ENCODE measurements at places on chromosomes 1 and 21.

DNA sequence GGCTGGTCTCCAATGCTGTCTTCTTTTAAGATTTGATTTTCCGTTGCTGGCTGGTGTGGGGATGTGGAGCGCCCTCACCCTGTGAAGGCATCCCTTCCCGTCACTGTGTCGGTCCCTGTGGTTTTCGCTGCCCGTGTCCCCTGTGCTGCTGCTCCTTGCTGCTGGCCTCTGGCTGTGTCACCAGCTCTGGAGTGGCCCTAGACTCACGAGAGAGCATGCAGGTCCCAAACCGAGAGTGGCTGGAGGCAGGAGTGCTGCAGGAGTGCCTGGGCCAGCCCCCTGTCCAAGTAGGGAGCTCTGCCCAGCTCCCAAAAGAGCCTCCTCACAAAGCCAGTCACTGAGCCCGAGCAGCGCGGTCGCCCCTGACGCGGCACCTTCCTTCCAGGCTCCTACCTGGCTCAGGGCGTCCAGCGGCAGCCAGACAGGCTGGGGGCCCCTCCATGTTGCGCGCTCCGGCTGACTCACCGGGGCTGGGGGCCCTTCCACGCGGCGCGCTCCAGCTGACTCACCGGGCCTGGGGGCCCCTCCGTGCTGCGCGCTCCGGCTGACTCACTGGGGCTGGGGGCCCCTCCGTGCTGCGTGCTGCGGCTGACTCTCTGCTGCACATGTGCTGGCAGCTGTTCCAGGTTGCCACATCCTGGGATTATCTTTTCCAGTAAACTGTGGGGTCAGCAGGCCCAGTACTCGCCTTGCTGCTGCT lies 106.7 kb upstream of the COL6A1 start:
- DNase-seq = no peak

- DNase-seq = no peak
Observed at GRCh38 chr1:37464443-37464842, 9.9 kb upstream of the ZC3H12A start.

DNA sequence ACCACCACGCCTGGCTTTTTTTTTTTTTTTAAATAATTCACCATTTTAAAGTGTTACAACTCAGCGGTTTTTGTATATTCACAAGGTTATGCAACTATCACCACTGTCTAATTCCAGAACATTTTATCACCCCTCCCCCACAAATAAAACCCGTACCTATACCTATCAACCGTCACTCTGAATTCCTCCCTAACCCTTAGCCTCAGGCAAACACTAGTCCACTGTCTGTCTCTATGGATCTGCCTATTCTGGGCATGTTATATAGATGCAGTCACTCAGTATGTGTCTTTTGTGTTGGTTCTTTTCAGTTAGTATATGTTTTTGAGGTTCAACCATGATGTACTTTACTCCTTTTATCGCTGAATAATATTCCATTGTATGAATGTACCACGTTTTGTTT lies 19.3 kb upstream of the GRHL3 start:
- DNase-seq = no peak

- peak; percentile 68 for DNase-seq
Observed at GRCh38 chr21:37072274-37072987, 440 bp downstream of the PIGP start.

- no peak for DNase-seq
Observed at GRCh38 chr1:44424747-44425146, 19.7 kb downstream of the RNF220 start.

- no peak for DNase-seq
Observed at GRCh38 chr1:84998642-84999280, 1.8 kb upstream of the MCOLN2 start.

- DNase-seq = no peak
Observed at GRCh38 chr1:218495931-218496330, 150.8 kb downstream of the TGFB2 start.

DNA sequence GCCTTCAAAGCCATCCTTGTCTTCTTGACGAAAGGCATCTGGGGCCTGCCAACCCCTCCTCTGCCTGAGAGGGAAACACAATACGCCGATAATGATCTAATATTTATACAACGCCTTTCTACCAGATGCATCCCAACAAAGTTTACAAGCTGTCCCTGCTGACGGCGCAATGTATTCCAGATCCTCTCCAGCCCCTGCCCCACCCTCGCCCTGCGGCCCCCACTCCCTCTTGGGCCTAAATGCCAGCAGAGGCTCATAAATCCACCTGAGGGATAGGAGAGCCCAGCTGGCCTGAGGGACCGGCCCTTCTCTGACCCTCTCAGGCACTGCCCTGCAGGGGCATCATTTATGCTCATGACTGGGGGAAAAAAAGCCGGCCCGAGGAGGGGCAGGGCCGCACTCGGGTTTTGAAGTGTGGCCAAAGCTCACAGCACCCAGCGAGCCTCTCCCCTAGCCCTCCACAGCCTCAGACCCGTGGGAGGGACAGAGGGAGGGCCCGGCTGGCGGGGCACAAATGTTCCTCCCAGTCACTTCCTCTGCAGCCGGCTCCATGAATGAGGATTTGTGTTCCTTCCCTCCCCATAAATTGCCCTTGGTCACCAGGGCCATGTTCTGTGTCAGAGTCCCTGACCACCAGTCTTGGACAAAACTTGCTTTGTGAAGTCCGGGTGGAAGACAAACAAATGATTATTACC lies 140.3 kb downstream of the FOXD2 start:
- DNase-seq = peak; percentile 100

- DNase-seq = no peak
Observed at GRCh38 chr1:61626816-61627215, 98.1 kb downstream of the TM2D1 start.

DNA sequence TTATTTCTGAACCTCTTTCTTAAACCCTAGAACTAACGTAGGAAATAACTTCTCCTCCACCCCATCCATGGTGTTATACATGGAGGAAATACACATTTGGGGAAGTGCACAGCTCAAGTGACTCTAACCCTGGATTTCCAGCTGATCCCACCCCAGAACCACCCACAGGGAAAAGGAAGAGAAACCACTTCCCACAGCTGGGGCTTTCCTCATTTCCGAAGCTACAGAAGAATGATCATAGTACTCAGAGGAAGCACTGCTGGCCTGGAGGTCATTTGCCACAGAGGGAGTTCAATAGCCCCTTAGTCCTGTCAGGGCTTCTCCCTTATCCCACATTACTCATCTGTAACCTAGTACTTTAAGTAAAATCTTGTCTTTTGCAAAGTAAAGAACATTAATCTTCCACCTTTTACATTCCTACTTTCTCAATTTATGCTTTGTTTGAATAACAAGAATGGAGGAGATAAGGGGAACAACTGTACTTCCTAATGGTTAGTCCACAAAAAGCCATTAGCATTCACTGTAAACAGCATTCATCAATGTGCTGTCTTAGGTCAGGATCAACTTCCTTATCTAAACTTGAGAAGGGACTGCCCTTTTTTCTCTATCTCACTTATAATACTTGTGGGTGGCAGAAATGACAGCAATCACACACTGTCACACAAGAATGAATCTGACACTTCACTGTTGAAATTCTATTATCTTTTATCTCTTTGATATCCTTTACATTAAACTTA lies 63.0 kb upstream of the RGS1 start:
- DNase-seq = no peak

DNA sequence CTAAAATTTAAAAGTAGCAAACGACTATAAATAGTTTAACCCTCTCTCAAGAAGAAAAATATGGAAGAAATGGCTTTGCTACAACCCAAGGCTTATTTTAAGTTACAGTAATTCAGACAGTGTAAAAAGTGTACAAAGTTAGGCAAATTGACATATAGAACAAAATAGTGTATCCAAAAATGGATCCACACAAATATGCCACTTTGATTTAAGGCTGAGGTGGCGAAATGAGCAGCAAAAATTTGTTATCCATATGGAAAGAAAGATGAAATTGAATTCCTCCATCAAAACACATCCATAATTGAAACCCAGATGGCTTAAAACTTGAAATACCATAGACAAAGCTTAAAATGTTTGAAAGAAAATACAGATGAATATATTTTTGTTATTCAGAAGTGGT lies 540.8 kb downstream of the BRINP3 start:
- no peak for DNase-seq

GRCh38 chr21:26042181-26042876 lies 128.2 kb downstream of the APP start:
- no peak for DNase-seq

GRCh38 chr1:12384836-12385456 lies 155.1 kb downstream of the VPS13D start:
- DNase-seq = no peak

- DNase-seq = peak; percentile 77
Observed at GRCh38 chr1:214503553-214503952, 47.8 kb downstream of the PTPN14 start.

DNA sequence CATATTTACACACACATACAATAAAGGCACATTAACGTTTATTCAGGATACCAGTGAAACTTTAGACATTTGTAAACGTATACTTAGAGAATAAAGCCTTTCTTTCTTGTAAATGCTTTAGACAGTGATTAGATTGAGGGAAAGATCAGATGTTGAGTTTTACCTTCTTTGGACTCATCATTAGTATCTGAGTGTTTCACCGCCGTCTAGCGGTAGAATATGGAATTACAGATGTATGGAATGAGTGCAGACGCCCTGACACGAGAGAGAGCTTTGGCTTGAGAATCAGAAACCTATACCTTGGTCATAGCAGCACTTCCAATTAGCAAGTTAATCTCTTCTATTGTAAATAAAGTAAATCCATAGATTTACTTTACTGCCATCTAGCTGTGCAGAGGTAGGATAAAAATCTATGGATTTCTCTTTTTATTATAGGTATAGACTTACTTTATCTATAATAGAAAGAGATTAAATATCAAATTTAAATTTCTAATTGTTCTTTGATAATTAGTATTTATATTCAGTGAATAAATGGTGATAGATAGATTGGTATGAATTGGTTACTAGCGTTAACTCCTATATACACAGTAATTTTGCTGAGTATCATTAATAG lies 12.6 kb downstream of the FLG2 start:
- peak; percentile 53 for DNase-seq

DNA sequence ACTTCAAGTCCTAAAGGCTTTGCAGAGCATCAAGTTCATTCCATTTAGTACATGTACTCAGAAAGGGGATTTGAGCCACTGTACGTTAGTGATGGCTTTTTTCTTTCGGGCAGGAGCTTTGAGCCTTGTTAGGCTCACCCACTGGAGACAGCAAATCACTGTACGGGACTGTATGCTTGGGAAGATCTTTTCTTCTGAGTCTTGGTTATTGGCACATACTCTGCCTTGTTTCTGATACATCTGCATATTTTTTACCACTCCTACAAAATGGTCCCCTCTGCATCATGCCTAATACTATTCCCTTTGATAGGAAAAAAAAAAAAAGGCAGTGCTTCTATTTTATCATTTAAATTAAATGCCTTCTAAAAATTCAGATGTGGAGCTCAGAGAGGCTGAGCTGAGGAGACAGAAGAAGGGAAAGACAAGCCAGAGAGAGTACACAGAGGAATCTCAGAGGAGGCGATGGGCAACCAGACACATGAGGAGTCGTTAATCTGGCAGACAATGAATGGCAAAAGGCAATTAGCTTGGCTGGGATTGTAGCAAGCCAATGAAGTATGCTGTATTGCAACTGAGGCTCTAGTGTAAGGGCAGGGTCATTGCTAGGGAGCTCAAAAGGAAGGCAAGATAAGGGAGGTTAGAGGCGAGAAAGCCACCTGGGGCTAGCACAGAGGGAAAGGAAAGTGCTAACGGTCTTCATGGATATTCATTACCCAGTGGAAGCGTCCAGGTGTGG lies 39.4 kb downstream of the PHC2 start:
- DNase-seq = no peak

DNA sequence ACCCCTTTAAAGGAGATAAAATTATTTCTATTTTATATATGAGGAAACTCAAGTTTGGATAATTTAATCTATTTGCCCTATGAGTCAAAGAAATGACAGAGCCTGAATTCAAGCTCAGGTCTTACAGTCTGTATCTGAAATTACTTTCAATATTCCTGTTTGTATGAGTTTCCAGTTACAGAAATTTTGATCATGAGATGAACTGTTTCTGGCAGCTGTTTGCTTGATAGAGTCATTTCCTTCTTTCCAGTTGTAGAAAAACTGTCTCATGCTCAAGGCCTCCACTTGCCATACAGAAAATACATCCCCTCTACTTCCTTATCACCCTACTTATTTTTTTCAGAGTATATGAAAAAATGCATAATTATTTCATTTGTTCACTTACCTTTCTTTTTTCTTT lies 87.6 kb downstream of the PTPRC start:
- DNase-seq = no peak

- no peak for DNase-seq
Observed at GRCh38 chr1:170461291-170461747, 70.6 kb upstream of the GORAB start.

DNA sequence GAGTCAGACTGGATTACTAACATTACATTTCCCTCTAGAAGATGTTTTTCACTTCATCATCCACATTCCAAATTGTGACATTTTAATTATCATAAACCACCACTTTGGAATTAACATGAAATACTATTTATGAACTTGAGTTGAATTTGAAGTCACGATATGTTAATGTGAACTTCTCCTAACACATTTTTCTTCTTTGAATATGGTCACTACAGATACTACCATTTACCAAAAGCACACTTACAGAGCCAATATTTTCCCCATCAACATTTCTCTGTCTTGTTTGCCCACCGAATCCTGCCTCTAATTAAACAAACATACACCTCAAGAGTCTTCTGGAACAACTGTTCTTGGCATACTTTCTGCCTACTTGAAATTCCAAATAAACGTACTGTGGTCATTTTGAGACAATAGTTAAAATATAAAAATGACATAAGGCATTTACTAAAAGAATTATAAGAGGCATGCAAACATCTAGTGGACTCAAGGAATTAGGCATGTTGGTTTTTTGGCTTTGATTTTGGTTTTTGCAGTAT lies 177.4 kb downstream of the AKT3 start:
- DNase-seq = no peak

- DNase-seq = no peak
Observed at GRCh38 chr1:185601189-185601588, 133.0 kb upstream of the HMCN1 start.

DNA sequence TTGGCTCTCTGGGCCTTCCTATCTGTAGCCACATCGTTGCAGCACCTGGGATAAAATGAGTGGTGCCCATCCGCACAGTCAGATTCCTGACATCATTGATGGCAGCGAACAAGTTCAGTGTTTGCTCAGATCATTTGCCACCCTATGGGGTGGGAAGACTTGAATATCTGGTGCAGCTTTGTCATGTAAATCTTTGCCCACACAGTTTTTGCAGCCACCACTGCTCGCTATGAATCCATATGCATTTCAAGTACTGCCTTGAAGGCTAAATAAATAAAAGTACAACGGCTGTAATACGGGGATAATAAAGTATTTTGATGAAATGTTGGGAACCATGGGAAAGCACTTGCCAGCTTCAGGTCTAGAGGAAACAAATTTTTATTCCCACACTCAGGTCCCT lies 56.3 kb upstream of the COA6 start:
- no peak for DNase-seq

DNA sequence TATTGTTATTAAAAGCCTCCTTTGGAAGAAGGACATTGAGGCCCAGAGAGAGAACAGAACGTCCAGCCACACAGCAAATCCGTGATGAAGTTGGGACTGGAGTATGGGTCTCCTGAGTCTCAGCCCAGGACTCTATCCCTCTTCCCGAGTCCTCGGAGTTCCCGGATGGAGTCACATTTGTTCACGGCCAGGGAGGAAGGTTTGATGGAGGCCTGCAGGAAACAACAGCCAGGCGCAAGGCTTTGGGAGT lies 357 bp upstream of the TXLNA start:
- no peak for DNase-seq

All from foreskin melanocyte (primary cell).